ENCODE measurements at places on chromosomes 2 and 18. TPM values are rescaled to one million over a fixed set of nuclear protein-coding genes. Genes with fewer than 3 reads are reported as not detected.
A peak's percentile ranks its signal among the peaks of the same experiment; 100 is the strongest.

- peak overlapping the region; percentile 19 for H3K27ac ChIP-seq
- H3K4me3 ChIP-seq: no peak overlapping the region
- peak; percentile 27 for DNase-seq
- peaks cover 56% of the 10 kb centered on the region for H3K4me1 ChIP-seq
These were observed 4.2 kb upstream of the PSD4 start for GRCh38 chr2:113169586-113169985.

GRCh38 chr2:6877402-6878304 is at the start of gene RSAD2:
TSS of gene RSAD2 (plus strand) at chr2:6877777. CDS start at chr2:6877801, 24 bp downstream.
- H3K27ac ChIP-seq: peak within 1 kb of the TSS; percentile 65
- no peaks in the 10 kb centered on the region for H3K27me3 ChIP-seq
- H3K4me3 ChIP-seq: peak within 1 kb of the TSS; percentile 52

DNA sequence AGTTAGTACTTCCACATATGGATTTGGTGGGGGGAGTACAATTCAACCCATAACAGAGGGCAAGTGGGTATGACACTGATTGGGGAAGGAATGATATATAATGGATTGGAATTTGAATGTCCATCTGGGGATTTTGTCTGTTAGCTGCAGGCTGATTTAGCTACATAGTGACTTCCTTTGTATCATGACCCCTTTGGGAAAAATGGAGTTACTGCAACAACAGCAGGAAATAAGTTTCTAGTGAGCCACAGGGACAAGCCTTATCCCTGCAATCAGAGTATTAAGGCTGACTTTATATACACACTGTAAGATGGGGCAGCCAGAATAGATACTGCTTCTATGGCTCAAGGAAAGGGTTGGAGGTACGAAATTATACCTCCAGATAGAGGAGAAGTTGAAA is 404.4 kb upstream of the MEIS1 start:
- no peak for DNase-seq
- no peak overlapping the region for H3K27ac ChIP-seq
- no peaks in the 10 kb centered on the region for H3K27me3 ChIP-seq
- H3K4me1 ChIP-seq: no peaks in the 10 kb centered on the region
- no peak overlapping the region for H3K4me3 ChIP-seq
- no peaks in the 10 kb centered on the region for H3K36me3 ChIP-seq

DNA sequence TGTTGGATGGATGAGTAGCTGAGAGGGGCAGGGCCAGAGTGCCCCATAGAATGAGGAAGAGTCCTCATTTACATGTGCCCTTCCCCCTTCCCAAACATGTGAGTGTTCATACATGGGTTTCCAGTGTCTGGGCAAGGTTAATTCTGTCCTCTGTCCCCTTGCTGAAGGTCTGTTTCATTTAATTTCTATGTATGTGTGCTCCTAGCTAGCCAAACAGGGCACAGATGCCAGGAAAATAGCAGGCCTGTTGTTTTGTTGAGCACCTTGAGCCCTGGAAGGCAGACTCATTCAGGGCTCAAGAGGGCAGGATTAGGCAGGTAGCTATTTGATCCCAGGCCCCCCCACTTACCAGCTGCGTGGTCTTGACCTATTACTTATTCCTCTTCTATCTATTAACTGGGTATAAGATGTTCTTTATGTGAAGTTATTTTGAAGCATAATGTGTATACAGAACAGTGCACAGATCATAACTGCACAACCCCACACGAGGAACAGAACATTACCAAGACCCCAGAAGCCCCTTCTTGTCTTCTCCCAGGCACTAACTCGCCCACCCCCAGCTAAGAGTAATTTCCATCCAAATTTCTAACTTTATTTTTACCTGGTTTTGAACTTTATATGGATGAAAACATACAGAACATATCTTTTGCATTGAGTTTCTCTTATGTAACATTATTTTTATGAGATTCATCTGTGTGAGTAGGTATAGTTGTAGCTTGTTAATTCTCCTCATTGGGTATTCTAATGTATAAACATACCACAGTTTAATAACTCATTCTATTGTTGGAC is 164.3 kb downstream of the RPIA start:
- no peaks in the 10 kb centered on the region for H3K27me3 ChIP-seq
- no peak for DNase-seq
- no peak overlapping the region for H3K4me3 ChIP-seq
- H3K36me3 ChIP-seq: no peaks in the 10 kb centered on the region

DNA sequence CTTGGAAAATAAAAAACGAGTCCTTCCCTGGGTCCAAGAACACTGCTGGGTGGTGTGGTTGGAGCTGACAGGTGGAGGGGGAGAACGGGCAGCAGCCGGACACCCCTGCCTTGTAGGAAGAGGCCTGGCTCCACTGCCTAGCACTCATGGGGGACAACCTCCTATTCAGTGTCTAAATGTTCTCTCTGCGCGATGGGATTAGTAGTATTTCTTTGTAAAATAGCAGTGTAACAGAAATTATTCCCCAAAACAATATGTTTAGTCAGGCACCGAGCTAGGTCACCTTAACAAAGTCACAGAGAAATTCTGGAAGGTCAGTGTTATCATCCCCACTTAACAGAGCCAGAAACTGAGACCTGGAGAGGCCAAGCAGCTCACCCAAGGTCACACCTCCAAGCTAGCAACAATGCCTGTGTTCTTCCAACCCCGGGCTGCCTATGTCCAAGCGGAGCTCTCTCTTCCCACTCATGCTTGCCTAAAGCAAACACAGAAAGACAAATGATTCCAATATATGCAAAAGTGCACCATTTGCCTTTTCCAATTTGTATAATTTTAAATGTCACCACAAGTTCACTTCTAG is 68.0 kb downstream of the STEAP3 start:
- DNase-seq: no peak
- H3K4me1 ChIP-seq: peaks cover 10% of the 10 kb centered on the region
- no peak overlapping the region for H3K4me3 ChIP-seq
- no peaks in the 10 kb centered on the region for H3K36me3 ChIP-seq
- no peak overlapping the region for H3K27ac ChIP-seq
- H3K27me3 ChIP-seq: no peaks in the 10 kb centered on the region

DNA sequence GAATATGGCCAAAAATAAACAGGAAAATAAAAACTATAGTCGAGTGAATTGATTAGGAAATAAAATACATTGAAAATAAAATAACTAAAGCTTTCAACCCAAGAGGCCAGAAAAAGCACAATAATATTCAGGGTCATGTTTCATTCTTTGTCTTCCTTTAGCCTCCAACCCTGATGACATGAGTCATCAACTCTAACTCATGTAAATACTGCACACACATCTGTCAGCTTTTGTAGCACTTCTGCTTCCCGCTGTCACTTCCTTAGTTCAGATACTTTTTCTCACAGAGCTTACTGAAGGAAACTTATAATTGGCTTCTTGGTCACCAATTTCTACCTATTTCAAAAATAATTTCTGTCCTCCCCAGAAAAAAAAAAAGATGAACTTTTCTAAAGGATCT is 112.8 kb downstream of the UPP2 start:
- H3K36me3 ChIP-seq: no peaks in the 10 kb centered on the region
- H3K4me1 ChIP-seq: peaks cover 46% of the 10 kb centered on the region
- DNase-seq: no peak
- H3K27ac ChIP-seq: peak overlapping the region; percentile 53

The ATP6V1B1 gene
- total RNA-seq: not detected

The TMEM214 gene
- 87.3 TPM for total RNA-seq
